ENCODE measurements at places on chromosomes 2 and 18.

- no peak for DNase-seq
These were observed 125.5 kb upstream of the EPC2 start for GRCh38 chr2:148519013-148519412.

DNA sequence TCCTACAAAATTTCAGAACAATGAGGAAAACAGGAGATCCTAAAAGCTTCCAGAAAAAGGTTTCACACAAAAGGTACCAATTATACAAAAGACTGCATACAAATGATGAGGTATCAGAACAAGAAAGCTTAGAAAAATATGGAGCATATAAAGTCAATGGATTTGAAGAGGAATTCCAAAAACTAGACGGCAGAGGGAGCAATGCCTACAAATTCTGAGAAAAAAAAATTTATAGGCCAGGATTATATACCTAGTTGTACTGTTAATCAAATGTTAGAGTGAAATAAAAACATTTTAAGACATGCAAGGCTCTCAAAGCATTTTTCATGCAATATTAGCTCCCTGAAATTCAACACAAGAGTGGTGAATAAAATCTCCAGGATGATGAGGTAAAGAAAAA lies 106.2 kb downstream of the ZRANB3 start:
- no peak for DNase-seq

- DNase-seq, result no peak
These were observed 111.2 kb downstream of the PRPF40A start for GRCh38 chr2:152606081-152606480.

GRCh38 chr18:63970809-63971205 lies 926 bp downstream of the SERPINB8 start:
- DNase-seq, result no peak

DNA sequence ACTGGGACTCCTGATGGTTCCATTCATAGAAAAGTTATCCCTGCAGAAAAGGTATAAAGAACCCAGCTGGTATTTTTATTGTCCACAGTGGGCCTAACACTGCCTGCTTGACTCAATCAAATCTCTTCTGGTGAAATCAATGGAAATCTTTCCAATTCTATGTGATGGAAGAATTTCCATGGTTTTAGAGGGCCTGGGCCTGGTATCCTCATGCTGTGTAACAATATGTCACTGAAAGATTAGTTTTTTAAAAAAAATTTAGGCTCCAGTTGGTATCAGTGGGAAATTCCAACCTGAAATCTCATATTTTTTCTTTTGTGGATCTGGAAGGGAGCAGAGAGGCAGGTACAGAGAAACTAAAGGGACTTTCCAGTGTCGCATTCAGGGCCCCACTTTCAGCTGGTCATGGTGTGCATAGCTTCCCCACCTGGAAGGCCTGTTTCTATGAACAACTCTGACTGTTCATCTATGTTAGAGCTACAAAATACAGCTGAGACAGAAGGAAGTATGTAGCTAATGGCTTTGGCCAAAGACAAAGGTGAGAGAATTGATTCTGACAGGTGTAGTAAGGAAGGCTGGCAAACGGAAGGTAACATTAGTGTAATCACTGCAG lies 20.9 kb downstream of the NEB start:
- DNase-seq, result no peak

GRCh38 chr2:226715347-226715990 lies 84.2 kb downstream of the IRS1 start:
- no peak for DNase-seq

DNA sequence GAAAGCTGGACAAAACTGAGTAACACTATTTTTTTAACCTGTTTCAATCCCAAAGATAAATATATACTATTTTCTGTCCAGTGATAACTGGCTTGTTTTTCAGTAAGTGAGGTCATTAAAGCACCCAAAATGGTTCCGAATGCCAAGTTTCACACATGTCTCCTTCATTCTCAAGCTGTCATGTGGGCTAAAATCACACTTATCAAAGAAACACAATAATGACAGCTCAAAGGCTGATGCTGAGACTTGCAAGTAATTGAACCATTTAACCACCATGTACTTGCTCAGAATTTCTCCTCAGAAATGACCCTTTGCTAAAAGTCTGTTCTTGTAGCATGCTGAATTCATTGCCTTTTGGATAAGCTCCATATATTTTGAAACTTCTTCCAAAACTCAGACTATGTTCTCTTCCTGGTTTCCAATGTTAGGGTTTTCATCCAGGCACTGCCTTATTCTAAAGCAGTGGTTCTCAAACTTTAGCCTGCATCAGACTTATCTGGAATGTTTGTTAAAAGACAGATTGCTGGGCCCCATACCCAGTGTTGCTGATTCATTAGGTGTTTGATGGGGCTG lies 149.8 kb downstream of the VWC2L start:
- no peak for DNase-seq

- DNase-seq, result no peak
These were observed 20.4 kb downstream of the CNOT11 start for GRCh38 chr2:101273056-101273455.

- DNase-seq, result no peak
These were observed 188.4 kb upstream of the GYPC start for GRCh38 chr2:126467367-126468054.

GRCh38 chr2:74414441-74414840 lies 7.0 kb downstream of the C2orf81 start:
- DNase-seq, result no peak

DNA sequence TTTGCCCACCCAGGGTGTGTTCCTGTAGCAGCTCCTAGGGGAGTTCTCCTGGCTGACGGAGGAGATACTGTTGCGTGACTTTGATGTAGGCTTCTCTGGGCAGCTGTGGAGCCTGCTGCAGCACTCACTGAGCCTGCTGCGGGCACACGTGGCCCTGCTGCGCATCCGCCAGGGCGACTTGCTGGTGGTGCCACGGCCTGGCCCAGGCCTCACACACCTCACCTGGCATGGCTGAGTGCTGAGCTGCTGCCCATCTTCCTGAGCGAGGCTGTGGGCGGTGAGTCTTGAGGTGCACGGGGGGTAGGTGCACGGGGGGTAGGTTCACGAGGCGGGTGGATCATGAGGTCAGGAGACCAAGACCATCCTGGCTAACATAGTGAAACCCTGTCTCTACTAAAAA lies 191.7 kb downstream of the ANKRD36C start:
- DNase-seq, result no peak

- DNase-seq, result no peak
These were observed 8.9 kb upstream of the REL start for GRCh38 chr2:60872510-60872928.

- no peak for DNase-seq
These were observed 98.1 kb downstream of the SP3 start for GRCh38 chr2:173866874-173867618.

- DNase-seq, result no peak
These were observed 143.7 kb upstream of the SYT4 start for GRCh38 chr18:43420950-43421349.

GRCh38 chr2:238097988-238098871 lies 1.9 kb upstream of the ESPNL start:
- no peak for DNase-seq

DNA sequence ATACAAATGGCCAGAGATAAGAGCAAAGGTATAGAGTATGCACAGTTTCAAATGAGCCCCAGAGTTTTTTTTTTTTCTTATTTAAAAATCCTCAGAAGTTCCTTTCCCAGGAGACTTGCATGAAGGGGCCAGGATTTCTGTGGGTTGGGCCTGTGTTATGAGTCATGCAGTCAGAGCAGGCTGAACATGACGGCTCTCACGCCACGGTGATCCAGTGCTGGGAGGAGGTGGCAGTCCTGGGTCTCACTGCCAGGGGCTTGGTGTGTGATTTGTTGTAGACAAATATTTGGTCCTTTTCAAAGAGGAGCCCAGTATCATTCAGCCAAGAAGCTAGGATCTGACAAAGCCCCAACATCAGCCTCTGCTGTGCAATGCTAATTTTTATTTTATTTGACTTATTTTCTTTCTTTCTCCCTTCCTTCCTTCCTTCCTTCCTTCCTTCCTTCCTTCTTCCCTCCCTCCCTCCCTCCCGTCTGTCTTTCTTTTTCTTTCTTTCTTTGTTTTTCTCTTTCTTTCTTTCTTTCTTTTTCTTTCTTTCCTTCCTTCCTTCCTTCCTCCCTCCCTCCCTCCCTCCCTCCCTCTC lies 10.4 kb upstream of the KCNE4 start:
- no peak for DNase-seq

GRCh38 chr2:141522048-141522447 lies 608.8 kb downstream of the LRP1B start:
- no peak for DNase-seq

DNA sequence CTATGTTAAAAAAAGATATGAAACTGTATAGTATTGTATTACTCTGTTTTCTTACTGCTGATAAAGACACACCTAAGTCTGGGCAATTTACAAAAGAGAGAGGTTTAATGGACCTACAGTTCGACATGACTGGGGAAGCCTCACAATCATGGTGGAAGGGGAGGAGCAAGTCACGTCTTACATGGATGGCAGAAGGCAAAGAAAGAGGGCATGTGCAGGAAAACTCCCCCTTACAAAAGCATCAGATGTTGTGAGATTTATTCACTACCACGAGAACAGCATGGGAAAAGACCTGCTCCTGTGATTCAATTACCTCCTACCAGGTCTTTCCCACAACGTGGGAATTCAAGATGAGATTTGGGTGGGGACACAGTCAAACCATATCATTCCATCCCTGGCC lies 57.0 kb downstream of the NCOA1 start:
- DNase-seq, result no peak
